ENCODE measurements at places on chromosomes 7 and 10.

DNA sequence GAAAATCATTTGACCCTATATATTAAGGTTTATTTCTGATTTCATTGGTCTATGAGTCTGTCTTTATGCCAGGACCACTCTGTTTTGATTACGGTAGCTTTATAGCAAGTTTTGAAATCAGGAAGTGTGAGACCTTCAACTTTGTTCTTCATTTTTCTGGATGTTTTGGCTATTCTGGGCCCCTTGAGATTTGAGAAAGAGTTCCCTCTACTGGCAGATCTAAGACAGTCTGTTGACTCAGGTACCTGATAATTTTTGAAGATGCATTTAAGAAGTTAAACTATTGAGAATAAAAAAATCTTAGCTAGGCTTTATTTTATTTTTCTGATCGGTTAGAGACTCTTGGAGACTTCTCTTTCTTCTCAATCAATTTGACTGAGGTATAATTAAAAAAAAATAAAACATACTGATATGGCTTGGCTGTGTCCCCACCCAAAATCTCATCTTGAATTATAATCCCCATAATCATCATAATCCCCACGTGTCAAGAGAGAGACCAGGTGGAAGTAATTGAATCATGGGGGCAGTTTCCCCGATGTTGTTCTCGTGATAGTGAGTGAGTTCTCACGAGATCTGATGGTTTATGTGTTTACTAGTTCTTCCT lies 209.2 kb downstream of the SNX10 start:
- peak; percentile 12 for DNase-seq

DNA sequence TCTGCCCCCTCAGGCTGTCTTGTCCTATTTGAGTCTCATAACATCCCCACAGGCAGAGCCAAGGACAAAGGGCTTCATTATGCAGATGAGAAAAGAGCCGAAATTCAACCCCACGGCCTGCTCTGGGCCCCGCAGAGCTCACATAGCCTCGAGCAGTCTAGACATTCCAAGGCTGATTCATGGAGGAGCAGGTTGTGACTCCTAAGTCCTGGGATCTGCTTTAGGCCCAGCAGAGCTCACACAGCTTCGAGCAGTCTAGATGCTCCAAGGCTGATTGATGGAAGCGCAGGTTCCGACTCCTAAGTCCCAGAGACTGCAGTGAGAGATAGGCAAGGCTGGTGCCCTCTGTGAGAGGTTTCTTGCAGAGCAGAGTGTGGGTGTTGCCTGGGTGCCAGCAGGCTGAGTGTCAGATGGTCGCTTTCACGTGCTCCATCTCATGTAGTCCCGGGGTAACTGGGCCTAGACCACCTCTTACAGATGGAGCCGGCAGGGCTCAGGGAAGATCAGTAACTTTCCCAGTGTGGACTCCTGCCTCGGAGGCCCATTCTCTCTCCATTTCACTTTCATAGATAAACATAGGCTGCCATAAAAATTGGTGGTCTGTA lies 436.1 kb upstream of the FOXK1 start:
- no peak for DNase-seq

- DNase-seq, result no peak
These were observed 112.0 kb upstream of the MKX start for GRCh38 chr10:27857616-27858015.

GRCh38 chr10:29826801-29827450 lies 192.2 kb upstream of the SVIL start:
- no peak for DNase-seq

DNA sequence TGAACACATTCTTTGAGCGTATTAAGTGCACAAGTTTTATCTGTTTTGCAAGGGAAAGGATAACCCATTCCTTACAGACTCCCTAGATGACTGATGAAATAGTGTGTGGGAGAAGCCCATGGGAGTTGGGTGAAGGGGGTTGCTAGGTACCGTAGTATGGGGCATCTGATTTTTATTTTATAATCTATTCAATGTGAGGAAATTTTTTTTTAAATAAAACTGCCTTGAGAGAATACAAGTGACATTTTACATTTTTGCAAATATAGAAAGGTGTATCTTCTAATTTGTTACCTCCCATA lies 1.4 kb downstream of the BTAF1 start:
- no peak for DNase-seq

DNA sequence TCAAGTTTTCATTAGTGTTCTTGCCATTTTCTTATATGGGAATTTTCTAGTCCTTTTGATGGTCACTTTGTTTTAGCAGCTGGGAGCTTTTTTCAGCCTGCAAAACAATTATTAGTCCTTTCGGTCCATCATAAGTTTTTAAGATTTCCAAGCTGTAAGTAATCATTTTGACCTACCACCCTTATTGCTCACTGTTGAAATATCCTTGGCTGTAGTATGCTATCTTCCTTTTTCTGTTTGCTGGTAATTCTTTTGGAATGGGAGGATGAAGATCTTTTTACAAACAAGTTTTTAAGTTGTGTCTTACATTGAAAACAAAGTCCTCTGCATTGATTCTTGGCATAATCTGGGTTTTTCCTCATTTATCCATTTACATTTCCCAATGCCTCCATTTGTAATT lies 24.0 kb downstream of the BZW2 start:
- no peak for DNase-seq

DNA sequence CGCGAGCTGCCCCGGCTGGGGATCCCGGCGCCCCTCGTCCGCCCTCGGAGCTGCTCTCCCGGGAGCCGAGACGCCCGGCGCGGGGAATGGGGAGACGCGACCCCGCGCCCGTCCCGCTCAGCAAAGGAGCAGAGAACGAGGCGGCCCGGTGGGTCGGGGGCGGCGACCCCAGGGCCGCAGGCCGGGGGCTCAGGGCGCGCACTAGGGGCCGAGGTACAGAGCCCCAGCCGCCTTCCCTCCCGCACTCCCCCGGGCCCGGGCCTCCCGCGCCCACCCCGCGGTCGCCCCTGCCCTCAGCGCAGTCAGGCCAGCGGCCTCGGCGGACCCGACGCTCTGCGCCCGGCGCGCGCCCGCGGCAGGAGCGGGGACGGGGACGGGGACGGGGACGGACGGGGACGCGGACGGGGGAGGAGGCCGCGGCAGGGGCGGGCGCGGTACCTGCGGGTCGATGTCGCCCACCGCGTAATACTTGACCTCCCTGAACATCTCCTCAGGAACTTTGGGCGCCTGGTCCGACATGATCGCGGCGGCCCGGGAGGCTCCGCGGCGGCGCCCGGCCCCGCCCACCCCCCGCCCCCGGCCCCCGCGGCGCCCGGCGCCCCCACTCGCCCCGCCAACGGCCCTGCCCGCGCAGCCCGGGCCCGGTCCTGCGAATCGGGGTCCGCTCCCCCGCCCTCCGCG lies 373 bp downstream of the PAXIP1 start:
- peak; percentile 32 for DNase-seq

GRCh38 chr7:148579366-148579765 lies 11.2 kb upstream of the C7orf33 start:
- no peak for DNase-seq

DNA sequence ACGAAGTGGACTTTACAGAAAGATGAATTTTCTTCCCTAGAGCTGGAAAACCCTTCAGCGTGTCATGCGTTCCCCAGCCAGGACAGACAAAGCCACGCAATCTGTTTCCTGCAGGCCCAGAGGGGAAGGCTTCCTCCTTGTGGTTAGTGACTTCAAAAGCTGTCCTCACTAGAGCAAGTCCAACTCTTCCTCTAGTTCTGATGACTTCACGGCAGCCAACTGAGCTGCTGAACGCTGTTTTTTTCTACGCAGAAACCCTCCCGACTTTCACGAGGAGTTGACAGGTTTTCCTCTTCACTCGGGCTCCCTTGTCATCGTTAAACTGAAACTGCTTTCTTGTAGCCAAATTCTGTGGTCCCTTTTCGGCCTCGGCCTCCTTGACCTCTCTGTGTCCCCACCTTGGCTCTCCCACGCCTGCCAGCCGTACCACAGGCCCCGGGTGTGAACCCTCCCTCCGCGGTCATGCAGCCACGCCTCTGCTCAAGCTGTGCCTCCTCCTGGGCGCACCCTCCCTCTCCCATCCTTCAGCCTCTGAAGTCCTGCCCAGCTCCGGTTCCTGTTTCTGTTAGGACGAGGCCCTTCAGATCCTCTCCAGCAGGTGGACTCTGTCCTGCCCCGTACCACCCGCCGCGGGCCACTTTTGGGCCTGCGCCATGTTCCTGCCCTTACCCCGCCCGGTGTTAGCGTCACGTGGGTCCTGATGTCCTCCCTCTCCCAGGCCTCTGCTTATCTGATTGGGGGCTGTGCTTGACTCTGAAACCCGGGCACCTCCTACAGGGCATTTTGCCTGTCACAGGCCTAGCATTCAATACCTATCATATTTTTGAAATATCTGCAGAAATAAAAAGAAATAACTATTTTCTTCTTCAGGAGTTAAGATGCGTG lies 39.3 kb downstream of the CUX1 start:
- DNase-seq, result peak; percentile 75

- DNase-seq, result no peak
These were observed 135.7 kb downstream of the DYNC2I1 start for GRCh38 chr7:158991824-158992621.

- DNase-seq, result no peak
These were observed 19.2 kb downstream of the AKR1C8 start for GRCh38 chr10:5165738-5166137.

DNA sequence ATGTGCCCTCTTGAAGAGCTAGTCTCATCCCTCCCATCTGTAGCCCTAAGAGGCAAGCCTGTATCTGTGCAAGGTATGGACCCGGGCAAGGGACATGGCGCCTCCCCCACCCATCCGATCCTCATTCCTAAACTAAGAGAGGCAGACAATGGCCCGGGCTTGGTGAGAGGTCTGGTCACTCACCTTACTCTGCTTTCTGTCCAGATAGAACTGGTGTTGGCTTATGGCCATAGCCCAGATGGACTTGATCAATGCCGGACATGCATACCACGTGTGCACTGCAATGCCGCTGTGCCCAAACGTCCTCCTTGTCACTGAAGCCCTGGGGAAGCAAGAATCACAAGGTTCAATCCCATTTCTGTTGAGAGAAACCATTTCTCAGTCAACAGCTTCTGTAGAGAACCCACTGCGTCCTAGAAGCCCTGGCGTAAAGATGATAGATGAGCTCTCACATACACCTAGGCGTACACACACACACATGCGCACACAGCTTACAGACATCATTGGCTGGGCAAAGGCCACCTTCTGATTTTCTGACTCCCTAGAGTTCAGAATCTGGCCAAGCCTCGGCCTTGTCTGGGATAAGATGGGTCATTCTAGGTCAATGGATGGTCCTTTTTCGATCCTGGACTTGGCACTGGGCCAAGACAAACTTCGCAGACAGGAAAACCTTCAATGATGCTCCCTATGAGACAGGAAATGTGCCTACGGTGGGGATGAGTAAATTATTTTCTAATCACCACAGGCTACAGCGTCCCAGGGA lies 114.6 kb downstream of the PRPF18 start:
- DNase-seq, result no peak

DNA sequence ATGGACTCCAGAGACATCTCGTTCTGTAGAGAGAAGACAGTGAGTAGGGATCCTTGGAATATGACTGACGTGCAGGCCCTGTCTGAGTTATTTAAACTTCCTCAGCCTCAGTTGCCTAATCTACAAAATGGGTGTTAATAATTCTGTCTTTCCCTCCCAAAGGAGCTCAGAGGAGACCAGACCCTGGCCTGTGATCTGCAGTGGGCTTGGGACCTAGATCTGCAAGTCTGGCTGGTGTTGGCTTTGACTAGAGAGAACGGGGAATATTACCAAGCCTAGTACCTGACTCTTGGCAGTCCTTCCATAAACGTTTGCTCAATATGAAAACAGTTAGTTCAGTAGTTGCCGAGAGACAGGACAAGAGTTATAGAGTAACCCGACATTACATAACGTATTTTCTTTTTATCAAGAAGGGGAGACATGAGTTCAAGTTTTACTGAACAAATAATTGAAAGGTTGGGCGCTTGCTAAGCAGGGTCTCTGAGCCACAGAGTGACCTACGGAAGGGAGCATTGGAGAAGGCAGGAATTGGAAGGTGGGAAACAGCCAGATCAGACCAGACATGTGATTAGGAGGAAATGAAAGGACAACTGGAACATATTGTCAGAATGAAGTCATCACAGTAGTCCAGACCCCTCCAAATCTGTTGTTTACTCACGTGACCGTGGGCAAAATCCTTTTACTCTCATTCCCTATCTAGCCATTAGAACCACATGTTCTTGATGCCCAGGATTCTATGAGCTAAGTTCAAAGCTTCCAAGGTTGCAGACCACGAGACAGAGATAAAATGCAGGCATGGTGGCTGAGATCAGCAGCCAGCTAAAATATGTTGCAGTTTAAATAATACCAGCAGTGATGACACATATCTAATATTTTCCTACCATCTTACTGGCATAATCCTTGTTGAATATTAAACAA lies 10.9 kb upstream of the CYP3A4 start:
- DNase-seq, result no peak

DNA sequence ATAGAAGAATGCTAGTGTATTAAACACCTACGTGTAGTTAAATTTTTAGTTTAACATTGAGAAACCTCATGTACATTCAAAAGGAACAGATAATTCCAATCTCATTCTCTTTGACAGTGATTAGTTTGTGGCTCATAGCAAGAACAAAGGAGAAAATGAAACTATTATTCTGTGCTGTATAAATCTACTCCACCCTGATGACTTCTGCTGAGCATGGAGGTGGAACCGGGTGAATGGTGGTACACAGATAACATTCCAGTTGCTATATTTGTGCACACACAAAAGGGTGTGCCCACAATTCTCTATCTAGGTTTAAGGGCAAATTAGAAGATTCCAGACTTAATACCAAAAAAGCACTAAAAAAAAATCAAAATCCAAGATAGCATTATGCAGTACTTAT lies 17.0 kb upstream of the RALA start:
- DNase-seq, result no peak

- DNase-seq, result no peak
These were observed 66.0 kb upstream of the CSTF2T start for GRCh38 chr10:51765284-51765971.

- no peak for DNase-seq
These were observed 230.8 kb upstream of the FERD3L start for GRCh38 chr7:19375976-19376375.

DNA sequence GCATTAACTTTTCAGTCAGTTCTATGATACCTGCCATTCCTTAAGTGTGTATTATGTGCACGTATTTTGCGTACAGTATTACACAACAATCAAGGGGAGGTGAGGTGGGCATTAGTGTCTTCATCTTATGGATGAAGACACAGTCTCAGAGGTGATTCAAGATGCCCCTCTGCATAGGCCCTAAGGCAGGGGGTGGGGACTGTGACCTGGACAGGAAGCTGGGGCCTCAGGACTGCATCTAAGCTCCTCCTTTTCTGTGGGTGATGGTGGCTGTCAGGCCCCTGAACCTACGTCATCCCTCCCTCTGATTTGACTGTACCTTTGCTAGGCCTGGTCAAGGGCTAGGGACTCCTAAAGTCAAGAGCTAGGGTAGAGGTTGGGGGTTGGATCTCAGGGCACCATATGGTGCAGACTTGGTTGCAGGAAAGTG lies 38.9 kb downstream of the HK1 start:
- no peak for DNase-seq

GRCh38 chr7:106736508-106737201 lies 75.7 kb upstream of the CCDC71L start:
- DNase-seq, result no peak

Data from T-helper 1 cell (primary cell).